Effector memory CD8-positive, alpha-beta T cell (primary cell): ENCODE measurements at places on chromosomes 3 and 15.

DNA sequence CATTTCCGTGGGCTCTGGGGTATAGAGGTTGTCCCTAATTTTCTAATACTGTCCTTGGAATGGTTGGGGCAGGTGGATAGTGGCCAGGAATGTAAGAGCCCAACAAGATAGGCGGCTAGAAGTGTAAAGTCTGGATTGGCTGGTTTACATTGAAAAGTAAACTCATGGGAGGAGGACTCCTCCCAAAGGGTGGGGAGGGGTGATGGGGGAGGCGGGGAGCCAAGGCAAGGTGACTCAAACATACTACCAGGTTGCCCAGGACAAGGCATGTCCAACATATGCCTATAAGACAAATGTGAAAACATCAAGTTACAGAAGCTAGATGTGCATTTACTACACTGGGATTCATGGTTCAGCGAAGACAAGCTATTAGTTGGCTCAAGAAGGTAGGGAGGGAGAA, 14.3 kb upstream of the SAMMSON start:
- DNase-seq = no peak

DNA sequence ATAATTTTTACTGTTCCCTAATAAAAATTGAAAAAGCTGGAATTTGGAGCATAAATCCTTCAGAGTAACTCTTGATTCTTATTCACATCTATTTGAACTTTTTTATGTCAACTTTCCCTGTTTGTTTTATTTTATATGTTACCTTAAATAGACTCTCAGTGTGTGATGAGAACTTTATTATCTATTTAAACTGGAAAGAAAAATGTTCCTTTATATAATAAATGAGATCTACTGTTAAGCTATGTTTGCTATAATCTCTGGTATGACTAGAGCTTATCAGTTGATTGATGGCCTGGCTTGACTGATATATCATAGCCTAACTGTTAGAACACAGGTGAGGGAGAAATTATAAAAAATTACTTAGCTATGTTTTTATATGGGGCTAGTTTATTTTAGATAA, 330.6 kb upstream of the EPHA6 start:
- no peak for DNase-seq

GRCh38 chr3:96831175-96831574, 16.8 kb downstream of the EPHA6 start:
- no peak for DNase-seq

GRCh38 chr3:126941721-126942270, 41.1 kb upstream of the PLXNA1 start:
- DNase-seq = no peak

GRCh38 chr3:184604615-184605290, 43.2 kb downstream of the EPHB3 start:
- DNase-seq = no peak

- DNase-seq = no peak
These were observed 21.6 kb downstream of the MCTP2 start for GRCh38 chr15:94252906-94253491.

- DNase-seq = no peak
These were observed 143.6 kb upstream of the BHLHE40 start for GRCh38 chr3:4835616-4836043.

DNA sequence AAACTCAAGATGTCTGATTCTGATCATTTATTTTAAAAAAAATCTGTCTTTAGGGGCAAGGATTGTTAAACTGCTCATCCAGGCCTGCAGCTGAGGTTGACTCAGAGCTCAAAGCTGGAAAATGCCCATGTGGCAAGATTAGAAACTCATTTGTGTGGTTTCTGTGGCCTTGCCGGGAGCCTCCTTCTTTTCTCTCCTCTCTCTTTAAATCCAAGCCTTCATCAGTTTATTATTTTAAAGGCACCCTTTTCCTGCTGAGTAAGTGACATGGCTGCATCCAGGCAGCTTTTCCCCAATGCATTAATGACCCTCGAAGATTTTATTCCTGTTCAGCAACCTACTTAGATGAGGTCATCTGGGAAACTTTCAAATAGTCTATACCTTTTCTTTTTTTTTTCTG, 221.3 kb upstream of the CDIN1 start:
- DNase-seq = no peak

DNA sequence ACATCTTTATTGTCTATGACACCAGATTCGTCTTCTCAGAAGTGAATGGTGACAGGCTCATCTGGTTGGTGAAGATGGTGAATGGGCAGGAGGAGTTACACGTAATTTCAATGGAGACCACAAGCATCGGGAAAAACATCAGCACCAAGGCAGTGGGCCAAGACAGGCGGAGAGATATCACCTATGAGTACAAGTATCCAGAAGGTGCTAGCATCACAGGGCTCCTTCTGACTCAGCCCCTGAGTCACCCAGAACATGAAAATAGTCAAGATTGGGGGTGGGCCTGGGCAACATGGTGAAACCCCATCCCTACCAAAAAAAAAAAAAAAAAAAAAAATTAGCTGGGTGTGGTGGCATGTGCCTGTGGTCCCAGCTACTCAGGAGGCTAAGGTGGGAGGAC, 32.6 kb downstream of the TGM4 start:
- no peak for DNase-seq

- no peak for DNase-seq
These were observed 652.6 kb downstream of the FHIT start for GRCh38 chr3:60598671-60599070.

GRCh38 chr3:116340680-116341216, 104.5 kb downstream of the LSAMP start:
- no peak for DNase-seq

DNA sequence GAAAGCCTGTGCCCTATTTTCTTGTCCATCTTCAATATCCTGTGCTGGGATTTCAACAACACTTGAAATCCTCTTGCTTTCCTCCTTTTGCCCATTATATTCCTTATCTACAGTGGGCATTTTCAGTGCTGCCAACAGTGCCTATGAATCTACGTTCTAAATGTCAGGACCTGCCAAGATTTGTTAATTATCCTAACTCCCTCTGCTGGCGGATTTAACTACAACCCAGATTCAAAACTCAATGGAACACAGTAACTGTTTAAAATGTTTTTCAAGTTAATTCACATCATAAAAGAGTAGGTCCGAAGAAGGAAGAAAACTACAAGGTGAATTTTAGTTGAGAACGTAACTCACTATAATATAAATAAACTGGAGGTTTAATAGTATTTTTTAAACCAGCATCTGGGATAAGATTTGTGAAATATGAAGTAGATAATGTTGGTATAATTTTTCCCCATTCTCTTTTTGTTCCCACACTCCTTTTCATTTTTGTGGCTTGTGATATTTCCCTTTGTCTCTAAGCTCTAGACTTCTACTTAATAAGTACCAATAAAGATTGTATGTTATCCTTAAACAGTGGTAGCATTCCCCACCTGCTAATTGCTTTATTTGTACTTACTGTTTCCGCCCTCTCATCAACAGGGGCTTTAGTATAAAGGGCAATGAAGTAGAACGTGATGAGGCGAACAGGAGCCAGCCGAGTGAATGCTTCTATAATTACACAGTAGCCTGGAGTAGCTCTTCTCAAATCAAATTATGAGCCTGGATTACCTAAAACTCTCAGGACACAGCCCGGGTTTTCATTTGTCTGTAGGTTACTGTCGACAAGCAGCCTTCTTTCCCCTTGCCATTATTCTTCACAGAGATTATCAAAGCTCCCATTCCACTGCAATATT, 302.5 kb upstream of the ATP11B start:
- DNase-seq = no peak

- no peak for DNase-seq
These were observed 8.5 kb upstream of the FGD5 start for GRCh38 chr3:14810070-14810791.

GRCh38 chr15:73950479-73950830, 24.2 kb downstream of the LOXL1 start:
- no peak for DNase-seq

DNA sequence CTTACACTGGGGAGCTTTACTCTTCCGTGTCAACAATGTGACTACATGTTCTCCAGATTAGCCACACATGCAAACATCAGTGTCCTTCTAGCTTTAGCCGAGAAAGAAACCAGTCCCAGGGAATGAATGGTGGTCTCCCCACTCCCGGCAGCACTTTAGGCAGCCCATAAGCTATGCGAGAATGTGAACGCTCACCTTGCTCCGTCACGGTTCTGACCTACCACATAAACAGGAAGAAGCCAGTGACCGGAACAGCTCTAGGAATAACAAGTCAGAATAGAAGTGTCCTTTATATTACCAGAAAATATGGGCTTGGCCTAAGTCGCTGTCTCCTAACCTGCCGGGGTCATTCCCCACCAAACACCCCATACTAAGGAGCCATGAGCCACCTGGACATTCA, 98.0 kb upstream of the ABHD17C start:
- no peak for DNase-seq

DNA sequence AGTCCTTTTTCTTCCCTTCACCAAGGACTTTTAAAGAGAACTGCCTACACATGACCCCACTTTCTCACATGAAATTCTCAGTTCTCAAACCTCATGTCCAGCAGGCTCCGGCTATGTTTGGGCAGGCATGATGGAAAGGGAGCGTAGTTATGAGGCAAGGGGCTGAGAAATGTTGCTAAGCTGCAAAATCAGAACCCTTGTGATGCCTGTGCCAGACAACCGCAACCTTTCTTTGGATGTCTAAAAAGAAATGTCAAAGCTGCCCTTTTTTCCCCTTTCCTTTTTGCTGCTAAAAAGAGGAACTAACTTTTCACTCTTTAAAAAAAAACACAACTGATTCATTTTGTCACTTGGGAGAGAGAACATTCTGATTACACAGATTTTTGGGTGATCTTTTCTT, 19.2 kb downstream of the GNB4 start:
- DNase-seq = no peak

DNA sequence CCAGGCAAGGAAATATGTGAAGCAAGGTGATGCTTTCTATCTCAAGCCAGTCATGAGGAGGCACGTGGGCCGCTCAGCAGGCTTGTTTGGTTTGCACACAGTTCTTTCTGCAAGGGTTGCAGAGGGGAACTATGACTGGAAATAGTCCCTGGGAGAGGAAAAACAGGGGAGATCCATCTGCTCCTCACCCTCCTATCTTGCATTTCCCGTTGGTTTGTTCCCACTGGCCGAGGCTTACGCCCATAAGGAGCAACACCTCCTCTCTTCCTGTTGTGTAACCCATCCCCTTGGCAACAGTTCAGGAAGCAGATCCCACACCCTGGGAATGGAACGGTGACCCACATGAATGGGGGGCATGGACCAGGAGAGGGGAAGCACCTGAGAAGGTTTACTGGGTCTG, 72.1 kb upstream of the MAGI1 start:
- no peak for DNase-seq

DNA sequence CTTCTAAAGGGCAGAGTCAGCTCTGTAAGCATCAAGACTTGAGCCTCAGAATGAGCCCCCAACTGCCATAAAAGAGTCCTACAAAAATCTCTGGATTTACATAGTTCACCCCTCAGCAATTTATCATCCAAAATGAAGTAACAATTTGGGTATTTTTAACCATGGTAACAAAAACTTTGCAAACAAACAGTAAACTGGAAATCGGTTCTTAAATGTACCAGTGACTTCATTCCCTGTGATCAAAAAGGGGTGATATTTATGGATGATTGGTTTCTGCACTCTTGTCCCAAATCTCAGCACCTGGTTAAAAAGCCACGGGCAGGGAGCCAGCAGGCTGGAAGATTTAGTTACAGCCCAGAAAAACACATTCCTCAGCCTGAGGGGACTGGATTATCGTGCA, 73.6 kb downstream of the TFG start:
- DNase-seq = no peak

- DNase-seq = peak; percentile 80
These were observed 26.3 kb upstream of the NR2C2 start for GRCh38 chr3:14921034-14921616.

DNA sequence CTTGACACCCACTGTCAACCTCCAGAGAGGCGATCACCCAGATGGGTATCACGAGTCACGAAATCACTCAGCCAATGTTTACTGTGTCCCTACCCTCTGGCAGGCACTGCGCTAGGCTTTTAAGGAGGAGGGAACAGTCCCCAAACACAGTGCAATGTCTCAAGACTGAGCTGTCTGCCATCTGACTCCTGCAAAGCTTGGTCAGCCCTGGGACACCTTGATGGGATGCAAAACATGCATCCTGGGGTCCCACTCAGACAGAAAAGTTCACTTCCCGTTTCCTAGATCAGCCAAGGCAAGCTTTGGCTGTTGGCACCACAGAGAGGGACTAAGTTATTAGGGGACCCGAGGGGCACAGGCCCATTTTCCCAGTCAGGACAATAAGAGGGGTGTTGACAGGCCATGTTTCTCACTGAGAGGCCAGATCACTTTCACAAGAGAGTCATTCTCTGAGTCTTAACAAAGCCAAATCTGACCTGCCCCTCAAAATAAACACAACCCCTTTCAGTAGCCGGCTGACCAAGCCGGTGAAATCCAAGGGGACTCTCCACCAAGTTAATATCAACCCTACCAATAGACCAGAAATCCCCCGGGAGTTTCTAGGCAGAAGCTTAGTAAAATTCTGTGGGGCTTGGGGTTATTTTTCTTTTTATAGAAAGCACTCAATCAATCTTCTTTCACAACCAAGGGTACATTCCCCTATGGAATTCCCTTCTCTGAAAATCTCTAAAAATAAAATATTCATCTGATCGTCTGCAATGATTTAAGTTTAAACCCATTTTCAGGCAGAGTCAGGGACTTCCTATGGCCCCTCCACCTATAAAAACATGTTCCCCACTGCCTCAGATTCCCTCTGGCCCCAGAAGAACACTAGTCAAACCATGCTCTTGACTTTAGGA, 3.5 kb downstream of the RFTN1 start:
- no peak for DNase-seq
